ENCODE measurements at places on chromosomes 12 and 14.

DNA sequence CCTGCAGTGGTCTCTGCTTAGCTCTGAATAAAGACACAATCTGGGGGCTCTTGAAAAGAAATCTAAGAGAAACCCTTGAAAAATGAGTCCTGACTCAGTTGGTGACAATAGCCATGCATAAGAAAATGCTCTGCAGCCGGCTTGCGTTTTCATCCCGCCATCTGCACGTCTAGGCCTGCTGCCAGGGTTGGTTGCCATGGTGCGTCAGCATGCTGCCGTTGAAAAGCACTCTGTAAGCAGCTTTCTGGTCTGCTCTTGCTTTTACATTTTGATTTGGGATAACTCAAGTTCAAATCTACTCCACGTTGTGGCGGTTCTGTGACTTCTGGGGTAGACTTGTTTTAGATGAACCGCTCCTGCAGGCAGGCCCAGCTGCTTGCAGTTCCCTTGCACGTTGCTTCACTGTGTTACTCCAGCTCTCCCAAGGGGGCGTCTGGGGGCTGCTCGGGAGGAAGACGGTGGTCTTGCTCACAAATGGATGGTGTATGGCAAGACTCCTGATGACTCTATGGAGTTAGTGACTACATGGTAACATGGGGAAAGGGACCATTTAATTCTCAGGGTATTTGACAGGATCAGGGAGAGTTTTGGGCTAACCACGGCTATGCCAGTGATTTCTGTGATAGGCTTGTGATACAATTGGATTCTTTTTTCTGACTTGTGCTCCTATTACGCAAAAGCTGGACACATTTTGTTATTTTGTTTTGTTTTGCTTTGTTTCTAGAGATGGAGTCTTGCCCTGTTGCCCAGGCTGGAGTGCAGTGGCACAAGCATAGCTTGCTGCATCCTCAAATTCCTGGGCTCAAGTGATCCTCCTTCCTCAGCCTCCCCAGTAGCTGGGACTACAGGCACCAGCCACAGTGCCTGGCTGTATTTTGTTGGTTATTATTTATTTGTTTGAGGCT lies 15.8 kb downstream of the WNT5B start:
- no peak for DNase-seq

DNA sequence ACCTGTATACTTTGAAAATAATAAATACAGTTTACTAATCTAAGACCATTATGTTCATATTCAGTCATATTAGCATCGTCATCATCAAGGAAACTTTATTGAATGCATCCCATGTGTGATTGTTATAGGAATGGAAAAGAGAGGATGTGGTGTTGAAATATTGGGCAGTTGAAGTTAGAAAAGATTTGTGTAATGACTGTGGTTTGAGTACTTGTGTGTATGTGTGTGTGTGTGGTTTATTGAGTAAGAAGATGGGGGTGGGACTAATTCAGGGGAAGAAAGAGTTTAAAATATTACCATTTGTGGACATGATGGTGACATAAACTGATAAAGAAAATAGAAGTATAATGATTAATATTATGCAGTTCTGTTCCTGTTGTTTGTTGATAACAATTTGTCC lies 238.7 kb upstream of the SEL1L start:
- DNase-seq = peak; percentile 91

GRCh38 chr14:98192946-98193345 lies 1079.1 kb downstream of the BCL11B start:
- no peak for DNase-seq

GRCh38 chr12:13004361-13004760 lies 4.3 kb upstream of the HEBP1 start:
- DNase-seq = peak; percentile 51

DNA sequence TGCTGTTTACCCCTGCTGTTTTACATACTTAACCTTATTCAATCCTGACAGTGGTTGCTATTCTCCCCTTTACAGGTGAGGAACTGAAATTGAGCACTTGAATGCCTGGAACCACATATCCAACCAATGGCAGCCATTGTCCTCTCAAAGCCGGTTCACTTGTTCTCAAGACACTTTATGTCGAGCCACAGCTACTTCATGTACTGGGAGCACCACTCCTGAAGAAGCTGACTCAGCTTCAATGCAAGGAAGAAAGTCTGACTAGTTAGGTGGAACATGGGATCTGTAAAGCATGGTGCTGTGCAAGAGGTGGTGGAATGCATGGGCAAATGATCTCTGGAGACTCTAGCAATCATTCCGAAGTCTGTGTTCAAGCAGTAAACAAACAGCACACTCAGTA lies 113.9 kb upstream of the CPM start:
- DNase-seq = no peak

DNA sequence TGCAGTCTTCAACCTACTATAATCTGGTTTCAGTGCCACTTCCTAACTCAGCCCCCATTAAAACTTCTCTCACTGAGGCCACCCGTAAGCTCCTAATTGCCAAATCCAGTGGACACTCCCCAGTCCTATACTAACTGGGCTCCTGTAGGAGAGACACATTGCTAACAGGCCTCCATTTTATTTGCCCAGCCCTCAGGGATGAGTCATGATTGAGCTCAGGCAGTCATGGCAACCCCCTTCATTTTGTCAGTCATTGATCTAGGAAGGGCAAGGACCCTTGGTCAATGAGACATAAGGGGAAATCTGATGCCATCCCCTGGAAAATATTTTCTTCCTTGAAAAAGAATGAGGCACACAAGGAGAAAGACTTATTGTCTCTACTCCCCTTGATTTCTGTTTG lies 70.1 kb upstream of the HIF1A start:
- peak; percentile 29 for DNase-seq

DNA sequence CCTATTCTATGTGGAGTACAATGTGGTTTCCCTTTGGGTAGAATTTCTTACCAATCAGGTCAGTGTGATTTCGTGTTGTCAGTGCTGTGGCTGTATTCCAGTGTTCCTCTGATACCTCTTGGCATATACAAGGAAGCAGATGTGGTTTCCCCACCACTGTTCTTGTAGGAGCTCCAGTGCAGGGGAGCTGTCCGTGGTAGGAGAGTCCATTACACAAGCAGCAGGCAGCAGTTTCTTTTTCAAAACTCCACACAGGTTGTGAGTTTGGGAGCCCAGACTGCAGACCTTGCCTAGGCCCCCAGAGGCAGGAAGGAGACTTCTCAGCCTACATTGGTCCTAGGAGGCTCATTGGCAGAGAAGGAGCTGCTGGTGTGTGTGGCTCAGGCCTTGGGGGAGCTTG lies 452.8 kb downstream of the AACS start:
- no peak for DNase-seq

DNA sequence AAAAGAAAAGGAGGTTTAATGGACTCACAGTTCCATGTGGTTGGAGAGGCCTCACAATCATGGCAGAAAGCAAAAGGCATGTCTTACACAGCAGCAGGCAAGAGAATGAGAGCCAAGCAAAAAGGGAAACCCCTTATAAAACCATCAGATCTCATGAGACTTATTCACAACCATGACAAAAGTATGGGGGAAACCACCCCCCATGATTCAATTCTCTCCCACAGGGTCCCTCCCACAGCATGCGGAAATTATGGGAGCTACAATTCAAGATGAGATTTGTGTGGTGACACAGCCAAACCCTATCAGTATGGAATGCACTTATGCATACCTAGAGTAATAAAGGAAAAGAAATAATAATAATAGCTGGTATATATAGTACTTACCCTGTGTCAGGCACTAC lies 4.5 kb upstream of the GLIPR1 start:
- DNase-seq = peak; percentile 79

DNA sequence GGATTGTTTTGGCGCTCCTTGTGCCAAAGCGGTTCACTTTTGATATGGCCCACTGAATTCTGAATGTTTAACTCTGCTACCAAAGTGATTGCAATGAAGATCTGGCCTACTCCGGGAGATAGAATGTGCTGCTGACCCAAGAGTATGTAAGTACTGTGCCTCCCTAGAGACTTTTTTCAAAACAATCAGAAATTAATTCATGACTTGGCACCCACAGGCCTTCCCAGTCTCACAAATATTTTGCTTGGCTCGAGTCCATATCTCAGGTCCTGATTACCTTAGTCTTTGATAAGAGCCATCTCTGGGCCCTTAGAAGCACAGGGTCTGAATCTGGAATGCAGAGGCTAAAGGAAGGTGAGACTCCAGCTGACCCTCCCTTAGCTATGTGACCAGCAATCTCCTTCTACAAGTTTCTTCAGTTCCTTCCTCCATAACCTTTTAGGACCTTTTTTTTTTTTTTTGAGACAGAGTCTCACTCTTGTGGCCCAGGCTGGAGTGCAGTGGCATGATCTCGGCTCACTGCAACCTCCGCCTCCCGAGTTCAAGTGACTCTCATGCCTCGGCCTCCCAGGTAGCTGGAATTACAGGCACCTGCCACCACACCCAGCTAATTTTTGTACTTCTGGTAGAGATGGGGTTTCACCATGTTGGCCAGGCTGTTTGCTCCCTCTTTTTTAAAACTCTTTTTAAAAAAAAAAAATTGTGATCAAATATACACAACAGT lies 49.5 kb upstream of the METAP2 start:
- no peak for DNase-seq

DNA sequence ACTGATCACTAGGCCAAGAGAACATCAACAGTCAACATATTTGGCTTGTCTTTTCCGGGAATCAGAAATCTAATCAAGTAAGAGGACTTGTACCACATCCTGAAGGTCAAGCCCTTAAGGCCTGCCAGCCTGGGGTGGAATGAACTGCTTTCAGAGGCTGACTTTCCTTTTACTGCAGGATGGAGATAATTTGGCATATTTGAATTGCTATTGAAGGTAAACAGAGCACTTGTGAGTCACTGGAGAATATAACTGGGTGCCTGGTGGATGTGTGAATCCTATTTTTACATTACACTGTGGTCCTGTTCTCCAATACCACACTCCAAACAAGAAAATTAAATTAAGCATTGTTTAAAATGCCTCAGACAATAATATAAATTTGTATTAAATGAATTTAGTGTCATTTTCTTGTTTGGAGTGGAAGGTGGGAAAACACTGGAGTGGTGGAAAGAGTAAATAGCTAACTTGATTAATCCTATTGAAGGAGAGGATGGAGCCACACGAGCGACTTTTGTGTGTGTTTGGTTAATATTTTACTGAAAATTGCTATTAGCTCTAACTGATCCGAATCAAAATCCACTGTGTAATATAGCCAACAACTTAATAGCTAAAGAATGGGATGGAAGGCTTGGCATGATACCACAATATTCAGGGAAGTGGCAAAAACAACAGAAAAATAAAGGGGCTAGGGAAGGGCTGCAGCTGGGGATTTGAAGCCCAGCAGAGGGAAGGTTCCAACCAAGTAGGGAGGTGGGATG lies 89.4 kb downstream of the OTX2 start:
- DNase-seq = no peak

GRCh38 chr14:88562831-88563686 lies at the start of gene ZC3H14:
ZC3H14 (plus strand) TSS chr14:88563037; CDS start chr14:88563134, 97 bp downstream.
- DNase-seq = peak; percentile 84

GRCh38 chr12:44930972-44931600 lies 55.0 kb upstream of the NELL2 start:
- DNase-seq = peak; percentile 76

DNA sequence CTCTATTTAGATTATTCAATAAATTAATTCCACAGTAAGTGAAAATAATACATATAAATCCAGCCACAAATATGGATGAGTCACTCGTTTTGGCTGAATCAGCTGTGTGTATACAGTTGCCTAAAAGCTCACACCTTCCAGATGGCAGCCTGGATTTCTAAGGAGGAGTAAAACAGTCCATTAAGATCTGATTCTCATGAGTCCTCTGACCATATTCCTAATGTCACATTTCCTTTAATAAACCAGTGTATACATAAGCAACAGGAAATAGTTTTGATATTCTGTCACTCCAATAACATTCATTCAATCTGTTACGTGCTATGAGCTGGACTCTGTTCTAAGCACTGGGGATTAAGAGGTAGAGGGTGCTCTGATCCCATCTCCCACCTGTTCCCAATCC lies 21.8 kb downstream of the MDM1 start:
- DNase-seq = no peak

GRCh38 chr12:89729946-89730459 lies 21.4 kb upstream of the ATP2B1 start:
- no peak for DNase-seq

- DNase-seq = no peak
These were observed 306.1 kb downstream of the FUT8 start for GRCh38 chr14:65718629-65719028.

- peak; percentile 99 for DNase-seq
These were observed 7.9 kb downstream of the DYNC1H1 start for GRCh38 chr14:101972126-101972866.

GRCh38 chr14:56160088-56160487 lies 41.9 kb downstream of the PELI2 start:
- no peak for DNase-seq

- no peak for DNase-seq
These were observed 103.0 kb downstream of the SAMD4A start for GRCh38 chr14:54669721-54670561.

DNA sequence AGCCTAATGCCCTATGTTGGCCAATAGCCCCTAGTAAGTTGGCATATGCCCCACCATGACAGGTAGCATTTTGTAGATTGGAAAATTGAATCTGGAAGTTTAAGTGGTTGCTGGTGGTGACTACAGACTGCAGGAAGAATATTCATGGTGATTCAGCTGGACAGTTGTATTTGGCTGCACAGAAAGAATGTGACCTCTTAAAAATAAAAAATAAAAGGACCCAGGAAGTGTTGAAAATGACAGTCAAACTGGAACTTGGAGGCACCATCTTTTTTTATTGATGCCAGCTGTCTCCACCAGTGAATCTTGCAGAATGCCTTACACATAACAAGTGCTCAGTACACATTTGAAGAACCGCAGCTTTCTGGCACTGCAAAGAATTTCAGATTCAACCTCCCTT lies 73.9 kb downstream of the PRMT8 start:
- DNase-seq = no peak

All from inflammatory macrophage treated with lipopolysaccharide for 4 hours (primary cell).